SK-N-SH (cell line): ENCODE measurements at places on chromosomes 7 and 10.
A peak's percentile ranks its signal among the peaks of the same experiment; 100 is the strongest.

DNA sequence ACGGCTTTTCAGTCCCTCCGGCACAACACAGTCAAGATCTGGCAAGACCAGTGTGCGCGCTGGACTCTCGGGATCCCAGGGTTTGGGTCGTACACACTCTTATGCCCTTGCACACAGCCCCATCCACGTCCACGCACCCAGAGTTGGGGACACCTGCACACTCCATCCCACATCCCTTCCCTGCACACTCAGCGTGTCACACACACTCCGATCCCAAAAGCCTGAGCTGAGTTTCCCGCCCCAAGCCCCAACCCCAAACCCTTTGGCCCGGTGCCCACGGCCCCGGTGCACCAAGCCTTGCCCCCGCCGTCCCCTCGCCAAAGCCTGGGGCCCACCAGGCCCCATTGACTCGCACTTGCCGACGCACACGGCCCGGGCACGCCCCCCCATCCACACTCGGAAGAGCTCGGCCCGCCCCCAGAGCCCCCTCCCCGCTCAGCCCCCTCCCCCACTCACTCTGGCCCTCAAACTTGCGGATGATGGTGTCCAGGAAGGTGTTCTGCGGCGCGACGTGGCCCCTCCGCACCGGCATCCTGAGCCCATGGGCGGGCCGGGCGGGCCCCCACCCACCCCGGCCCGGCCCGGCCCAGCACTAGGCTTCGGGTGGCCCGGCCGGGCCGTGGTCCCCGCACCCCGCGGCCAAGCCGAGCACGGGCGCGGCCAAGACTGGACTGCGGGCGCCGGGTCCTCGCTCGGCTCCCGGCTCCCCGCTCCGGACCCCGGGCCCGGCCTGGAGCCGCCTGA lies 567 bp downstream of the KCNH2 start:
- peak; percentile 83 for DNase-seq

- DNase-seq = peak; percentile 81
Measured at GRCh38 chr10:80204677-80205476, 460 bp downstream of the ANXA11 start.

- no peak for DNase-seq
Measured at GRCh38 chr7:44695756-44696155, 52.9 kb upstream of the ZMIZ2 start.

DNA sequence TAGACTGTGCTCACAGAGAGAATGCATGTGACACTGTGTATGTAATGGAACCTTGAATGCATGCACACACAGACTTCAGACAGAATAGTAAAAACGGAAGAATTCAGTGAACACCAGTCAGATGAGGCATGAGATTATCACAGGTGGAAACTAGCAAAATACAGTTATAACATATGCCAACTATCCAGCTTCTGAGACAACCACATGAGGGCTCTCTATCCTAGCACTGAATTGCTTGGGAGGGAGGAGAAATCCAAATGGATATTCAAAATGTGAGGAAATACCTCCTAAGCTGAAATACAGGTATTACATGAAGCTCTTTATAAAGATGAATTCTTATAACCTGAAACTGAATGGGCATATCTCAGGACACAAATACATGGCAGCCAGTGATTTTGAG lies 30.6 kb downstream of the GARS1 start:
- DNase-seq = no peak

- DNase-seq = no peak
Measured at GRCh38 chr10:122468307-122468925, 7.1 kb downstream of the HTRA1 start.
